ENCODE measurements at places on chromosomes 5 and 9.

DNA sequence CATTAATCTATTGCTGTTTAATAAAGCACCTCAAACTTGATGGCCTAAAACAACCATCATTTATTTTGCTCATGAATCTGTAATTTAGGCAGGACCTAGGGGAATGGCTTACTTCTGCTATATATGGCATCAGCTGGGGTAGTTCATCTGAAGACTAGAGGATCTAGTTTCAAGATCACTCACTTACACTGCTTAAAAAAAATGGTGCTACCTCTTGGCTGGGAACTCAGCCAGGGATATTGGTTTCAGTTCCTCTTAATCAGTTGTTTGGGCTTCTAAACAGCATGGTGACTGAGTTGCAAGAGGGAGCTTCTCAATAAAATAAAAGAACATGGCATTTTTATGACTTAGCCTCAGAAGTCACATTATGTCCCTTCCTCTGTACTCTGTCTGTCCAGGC, 142.0 kb downstream of the FAM114A2 start:
- no peak for DNase-seq

DNA sequence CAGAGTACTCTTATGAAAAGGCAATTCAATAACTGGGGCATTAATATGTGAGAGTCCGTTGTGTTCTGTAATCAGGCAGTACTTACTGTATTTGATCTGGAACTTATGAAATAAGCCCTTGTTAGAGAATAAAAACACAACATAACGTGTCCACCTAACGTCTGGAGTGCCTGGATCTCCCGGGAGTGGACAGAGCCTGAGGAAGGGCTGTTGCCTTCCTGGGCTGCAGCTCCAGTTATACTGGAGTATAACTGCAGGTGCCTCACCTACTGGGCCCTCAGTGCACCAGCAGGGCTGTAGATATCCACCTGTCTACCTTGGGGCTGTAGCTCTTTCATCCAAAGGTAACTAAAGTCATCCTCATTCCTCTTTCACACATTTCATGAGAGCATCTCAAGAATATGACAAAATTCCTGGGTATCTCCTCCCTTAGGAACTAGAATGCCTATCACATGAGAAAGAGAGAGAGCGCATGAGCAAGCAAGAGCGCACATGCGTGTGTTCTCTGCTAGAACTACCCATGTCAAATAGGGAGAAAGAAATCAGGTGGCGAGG, 200.1 kb downstream of the GAPVD1 start:
- no peak for DNase-seq

DNA sequence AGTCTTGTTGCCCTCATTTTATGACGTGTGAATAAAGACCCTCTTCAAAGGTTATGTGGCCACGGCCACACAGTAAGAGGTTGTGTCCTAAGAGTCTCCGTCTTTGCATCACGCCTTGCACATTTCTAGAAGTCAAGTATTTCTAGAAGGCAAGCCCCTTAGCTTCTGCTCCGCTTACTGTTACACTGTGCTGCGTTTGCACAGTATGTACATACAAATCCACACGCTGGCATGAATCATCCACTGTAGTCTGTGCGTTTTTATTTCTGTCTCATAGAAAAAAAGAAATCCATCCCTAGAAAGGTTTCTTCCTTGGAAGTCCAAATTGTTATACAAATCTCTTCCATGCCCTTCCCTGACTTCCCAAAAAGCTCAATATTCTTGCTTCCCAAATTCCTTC, 21.4 kb upstream of the ICE1 start:
- no peak for DNase-seq

GRCh38 chr5:174553556-174553955, 170.8 kb upstream of the MSX2 start:
- DNase-seq, result no peak

DNA sequence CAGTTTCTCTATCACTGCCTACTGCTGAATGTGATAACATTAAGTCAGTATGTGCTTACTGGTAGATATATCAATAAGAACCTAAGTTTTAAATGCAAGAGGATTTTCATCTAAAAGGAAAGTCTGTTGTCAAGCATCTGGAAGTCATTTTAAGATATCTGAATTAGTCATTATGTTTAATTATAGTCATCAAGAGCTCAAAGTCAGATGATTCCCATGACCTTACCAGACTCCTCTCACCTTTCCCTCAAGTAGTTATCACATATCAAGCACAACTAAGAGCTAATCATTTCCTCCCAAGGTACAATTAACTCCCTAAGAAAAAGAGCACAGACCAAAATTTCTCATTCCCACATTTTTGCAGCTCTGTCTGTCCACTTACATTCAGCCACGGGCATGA, 45.5 kb downstream of the PUM3 start:
- DNase-seq, result no peak

DNA sequence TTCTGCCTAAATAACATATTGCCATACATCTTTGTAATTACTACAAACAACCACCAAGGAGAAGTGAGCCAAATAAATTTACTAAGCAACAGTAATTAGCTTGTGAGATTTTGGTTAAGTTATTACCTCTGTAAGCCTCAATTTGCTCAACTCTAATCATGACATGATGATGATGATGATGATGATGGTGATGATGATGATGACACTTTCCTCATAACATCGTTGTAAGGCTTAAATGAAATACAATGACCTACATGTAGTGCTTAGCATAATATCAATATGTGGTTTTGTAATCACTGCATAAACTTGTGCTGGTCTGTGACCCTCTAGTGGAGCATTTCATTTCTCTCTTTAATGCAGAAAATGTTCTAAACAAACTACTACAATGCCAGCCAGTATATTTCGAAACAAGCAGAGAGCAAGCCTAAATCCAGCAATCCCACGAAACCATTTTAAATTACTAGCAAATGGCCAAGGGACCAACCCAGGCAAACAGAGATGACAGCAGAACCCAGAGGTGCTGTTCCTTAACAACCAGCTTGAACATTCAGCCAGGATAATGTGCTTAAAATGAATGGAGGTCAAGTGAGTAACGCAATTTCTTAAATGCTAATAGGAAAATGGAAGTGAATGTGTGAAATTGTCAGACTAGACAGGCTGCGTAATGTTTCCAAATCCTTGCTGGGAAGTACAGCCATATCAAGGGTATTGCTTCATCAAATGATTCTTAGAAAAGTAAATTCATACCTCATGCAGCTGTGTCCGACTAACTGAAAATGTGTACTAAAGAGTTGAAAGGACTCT, 281.9 kb upstream of the PUM3 start:
- no peak for DNase-seq

GRCh38 chr5:167582886-167583285, 708.6 kb upstream of the WWC1 start:
- no peak for DNase-seq

DNA sequence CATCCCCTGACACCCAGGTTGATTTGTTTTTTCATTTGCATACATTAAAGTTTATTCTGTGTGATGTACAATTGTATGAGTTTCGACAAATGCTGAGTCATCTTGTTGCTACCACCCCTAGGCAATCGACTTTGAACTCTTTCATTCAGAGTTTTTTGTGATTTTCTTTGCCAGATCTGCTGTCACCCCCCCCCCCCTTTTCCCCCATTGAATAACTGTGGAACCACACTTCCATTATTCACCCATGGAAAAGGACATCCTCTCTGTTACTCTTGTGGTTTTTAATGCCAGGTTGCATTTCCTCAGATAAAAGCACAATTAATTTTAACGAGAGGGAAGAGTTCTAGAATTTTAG, 13.7 kb upstream of the FAM120AOS start:
- no peak for DNase-seq

GRCh38 chr9:133309608-133310007, 26.4 kb downstream of the SURF6 start:
- DNase-seq, result no peak

DNA sequence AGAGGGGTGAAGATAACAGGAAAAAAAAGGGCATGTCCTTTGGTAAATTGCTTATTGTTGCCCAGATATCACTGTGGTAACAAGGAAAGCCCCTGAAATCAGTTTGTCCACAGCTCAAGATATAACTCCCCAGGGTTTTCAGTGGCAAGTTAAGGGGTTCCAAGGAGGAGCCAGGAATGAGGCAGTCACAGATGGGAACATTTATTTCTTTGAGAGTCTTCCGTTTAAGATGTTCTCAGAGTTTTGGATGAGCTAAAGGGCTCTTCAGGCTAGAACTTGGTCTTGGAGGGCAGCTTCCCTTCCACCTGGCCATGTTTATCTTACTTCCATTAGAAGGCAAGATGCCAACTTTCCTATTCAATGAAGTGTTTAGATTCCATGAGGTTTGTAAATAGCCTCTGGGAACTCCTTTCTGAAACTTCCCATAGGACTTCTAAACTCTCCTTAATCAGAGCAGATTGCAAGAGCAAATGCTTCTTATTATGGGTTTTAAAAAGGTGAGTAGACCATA, 277.6 kb upstream of the TNC start:
- DNase-seq, result no peak

- DNase-seq, result no peak
Observed at GRCh38 chr5:103211576-103212561, 46.7 kb upstream of the MACIR start.

GRCh38 chr5:143159031-143159430, 244.5 kb downstream of the NR3C1 start:
- DNase-seq, result no peak

DNA sequence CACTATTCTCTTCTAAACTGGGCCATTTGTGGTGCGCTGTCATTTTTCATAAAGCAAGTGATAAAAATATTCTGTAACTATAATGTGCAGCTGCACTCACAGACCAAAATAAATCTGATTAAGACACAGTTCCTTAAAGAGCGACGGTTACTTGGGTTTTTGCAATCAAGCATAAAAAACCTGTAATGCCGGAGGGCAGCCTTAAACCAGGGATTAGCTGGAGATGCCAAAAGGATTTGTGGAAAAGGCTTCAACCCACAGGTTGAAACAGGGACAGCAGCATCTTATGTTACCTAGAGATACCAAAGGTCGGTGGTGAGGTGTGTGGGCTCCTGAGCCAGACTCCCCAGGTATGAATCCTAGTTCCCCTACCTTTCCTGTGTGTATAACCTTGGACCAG, 49.3 kb downstream of the CTNND2 start:
- no peak for DNase-seq

DNA sequence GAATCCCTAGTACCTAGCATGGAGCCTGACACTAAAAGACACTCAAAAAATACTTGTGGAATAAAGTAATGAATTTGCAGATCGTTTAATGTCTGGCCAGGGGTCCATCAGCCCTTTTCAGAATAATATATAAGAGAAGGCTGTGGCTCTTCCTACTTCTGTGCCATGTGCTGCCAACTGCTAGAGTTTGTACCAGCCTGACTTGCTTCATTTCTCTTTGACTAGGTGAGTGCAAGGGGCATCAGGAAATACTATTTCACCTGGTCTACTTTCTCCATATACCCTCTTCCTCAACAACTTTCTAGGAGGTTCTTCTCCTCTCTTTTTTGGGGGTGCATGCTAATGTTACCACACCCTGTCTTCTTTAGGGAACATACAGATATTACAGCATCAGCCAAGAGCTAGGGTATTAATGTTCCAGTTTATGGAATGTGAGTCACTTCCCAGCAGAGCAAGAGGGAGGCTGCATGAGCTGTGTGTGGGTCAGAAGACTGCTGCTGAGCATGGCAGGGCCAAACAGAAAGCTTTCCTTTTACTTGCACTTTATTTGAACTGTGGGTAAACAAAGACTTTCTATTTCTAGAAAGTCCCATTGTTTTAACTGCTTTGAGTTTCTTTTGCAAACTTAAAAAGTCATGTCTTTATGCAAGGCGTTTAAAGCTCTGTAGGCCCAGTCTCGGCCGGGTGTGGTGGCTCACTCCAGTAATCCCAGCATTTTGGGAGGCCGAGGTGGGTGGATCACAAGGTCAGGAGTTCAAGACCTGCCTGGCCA, 158.9 kb downstream of the ADAMTSL1 start:
- no peak for DNase-seq

GRCh38 chr5:176166427-176166826, 71.8 kb upstream of the SIMC1 start:
- no peak for DNase-seq

GRCh38 chr5:65577141-65577540, 14.0 kb downstream of the PPWD1 start:
- DNase-seq, result no peak

GRCh38 chr5:73367650-73368049, 80.9 kb downstream of the FOXD1 start:
- DNase-seq, result no peak

- no peak for DNase-seq
Observed at GRCh38 chr5:1183424-1184162, 17.8 kb upstream of the SLC6A19 start.

GRCh38 chr5:94375801-94376200, 242.6 kb downstream of the KIAA0825 start:
- DNase-seq, result no peak

DNA sequence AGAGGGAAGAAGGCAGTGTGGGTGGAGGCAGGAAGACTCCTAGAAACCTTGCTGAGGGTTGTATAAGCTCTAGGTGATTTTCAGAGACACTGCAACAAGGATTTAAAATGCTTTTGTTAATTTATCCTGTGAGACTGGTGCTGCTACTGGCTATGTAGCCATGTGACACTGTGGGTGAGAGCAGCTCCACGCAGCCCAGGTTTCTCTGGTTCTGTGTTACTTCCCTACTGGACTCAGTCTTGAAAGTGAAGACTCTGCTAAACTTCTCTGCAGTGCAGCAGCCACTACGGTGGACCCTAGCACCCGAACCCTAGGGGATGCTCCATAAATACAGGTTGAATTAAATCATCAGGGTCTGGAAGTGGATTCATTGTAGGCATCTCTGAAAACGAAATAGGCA, 25.8 kb upstream of the EFNA5 start:
- DNase-seq, result no peak

DNA sequence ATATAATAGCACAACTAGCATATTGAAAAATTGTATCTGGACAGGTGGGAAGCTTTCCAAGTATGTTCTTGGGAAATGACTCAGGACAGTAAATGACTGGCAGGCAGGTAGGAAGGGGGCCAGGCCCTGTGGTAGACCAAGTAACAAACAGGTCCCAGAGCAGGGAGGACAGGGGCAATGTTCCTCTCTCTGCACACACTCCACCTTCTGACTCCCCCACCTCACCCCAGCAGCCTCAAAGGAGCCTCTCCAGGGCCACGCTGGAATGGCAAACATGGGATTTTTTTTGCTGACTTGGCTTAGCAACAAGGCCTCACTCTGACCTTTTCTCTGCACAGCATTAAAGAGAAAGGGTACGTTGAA, 31.1 kb upstream of the IQGAP2 start:
- DNase-seq, result no peak

DNA sequence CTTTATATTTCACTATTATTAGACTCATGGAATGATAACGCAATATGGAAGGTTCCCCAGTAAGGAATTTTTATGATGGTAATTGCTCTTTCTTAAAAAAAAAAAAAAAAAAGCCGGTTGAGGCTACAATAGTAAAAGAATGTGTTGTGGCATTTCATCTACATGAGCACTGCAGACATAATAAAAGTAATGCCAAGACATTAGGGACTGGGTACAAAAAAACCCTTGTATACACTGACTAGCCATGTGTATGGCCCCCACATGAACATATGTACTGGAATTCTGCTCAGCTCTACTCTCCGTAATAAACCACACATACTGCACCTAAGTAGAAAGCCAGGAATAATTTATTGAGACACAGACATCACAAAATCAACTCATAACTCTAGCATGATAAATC, 218.4 kb downstream of the ADAMTS6 start:
- DNase-seq, result no peak
